ENCODE measurements at places on chromosomes 12 and 14.

GRCh38 chr12:108612788-108613282 is 15.0 kb upstream of the TMEM119 start:
- no peak for DNase-seq

DNA sequence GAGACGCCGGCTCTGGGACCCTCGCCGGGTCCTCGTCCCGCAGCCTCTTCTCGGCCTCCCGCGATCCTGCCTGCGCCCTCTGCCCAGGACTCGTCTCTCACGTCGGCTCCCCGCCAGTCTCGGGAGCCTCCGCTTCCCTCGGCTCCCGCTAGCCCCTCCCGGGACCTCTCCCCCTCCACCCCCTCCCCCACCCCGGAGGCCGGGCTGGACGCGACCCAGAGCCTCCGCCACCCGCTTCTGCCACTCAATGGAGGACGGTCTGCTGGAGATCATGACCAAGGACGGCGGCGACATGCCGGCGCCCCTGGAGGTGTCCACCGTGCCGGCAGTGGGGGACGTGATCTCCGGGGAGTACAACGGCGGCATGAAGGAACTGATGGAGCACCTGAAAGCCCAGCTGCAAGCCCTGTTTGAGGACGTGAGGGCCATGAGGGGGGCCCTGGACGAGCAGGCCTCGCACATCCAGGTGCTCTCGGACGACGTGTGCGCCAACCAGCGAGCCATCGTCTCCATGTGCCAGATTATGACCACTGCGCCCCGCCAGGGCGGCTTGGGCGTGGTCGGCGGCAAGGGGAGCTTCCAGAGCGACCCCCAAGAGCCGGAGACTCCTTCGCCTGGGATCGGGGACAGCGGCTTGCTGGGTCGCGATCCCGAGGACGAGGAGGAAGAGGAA is 568 bp downstream of the CCDC184 start:
- no peak for DNase-seq

DNA sequence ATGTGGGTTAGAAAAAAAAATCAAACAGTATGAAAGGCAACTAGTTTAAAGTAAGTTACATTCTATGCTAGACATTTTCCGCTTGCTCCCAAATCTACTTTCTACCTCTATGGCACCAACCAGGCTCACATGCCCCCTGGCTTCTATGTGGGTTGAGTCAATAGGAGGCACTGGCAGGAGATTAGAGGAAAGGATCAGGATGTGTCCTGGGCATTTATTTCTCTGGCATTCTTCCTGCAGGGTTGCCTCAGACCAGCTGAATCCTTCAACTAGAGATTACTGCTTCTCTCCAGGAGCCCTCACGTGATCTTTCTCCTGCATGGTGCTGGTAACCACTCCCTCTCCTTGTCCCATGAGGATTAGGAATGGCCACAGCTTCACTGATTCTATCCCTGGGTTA is 14.9 kb upstream of the CCDC60 start:
- no peak for DNase-seq

DNA sequence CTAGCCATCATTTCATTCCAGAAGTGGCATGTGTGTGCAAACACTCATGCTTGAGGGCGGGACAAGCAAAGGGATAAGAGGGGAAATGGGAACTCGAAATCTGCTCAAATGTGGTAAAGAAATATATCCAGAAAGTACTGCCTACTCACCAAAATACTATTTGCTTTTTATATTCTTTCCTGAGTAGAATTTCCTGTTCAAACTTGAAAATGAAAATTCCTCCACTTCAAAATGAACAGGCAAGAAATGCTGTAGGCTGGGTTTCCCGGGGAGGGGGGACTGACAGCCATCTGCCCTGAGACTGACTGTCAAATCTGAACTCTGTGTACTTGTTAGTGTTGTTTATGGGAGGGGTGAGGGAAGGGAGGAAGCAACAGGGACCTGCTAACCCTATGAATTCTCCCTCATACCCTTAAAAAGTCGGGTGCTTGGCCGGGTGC is 34.6 kb downstream of the NTF3 start:
- DNase-seq, result no peak

- DNase-seq, result no peak
Measured at GRCh38 chr14:88256997-88257950, 65.8 kb downstream of the KCNK10 start.

DNA sequence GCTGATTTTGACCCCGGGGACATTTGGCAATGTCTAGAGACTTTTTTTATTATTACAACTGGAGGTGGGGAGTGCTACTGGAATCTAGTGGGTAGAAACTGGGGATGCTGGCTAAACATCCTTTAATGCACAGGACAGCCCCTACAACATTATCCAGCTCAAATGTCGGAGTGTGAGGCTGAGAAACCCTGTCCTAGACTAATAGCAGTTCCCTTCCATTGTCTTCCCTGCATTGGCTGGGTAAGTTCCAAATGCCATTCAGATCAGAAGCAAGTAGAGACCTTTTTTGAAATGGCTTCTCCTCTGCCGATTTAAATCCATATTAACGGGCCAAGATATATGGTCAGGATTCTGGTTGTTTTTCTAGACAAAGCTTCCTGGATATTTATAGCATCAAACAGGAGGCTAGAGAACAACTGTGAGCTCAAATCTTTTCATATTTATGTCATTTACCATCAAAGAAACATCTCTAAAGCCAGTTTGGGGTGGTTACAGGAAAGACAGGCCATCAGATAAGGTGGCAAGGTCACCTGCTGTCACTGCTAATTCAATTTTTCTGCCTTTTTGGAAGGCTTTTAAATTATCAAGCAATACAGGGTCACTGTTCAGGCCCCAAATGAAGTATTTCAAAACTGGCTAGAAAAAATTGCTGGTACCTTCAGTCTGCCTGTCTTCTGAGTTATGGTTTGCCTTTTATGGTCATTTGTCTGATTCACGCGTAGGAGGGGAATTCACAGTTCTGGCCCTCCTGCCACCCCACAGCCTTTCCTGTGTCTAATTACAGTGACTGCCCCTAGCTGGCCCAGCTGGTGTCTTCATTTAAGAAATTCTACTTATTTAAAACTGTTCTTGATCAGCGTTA is 20.1 kb upstream of the AKAP5 start:
- peak; percentile 57 for DNase-seq

DNA sequence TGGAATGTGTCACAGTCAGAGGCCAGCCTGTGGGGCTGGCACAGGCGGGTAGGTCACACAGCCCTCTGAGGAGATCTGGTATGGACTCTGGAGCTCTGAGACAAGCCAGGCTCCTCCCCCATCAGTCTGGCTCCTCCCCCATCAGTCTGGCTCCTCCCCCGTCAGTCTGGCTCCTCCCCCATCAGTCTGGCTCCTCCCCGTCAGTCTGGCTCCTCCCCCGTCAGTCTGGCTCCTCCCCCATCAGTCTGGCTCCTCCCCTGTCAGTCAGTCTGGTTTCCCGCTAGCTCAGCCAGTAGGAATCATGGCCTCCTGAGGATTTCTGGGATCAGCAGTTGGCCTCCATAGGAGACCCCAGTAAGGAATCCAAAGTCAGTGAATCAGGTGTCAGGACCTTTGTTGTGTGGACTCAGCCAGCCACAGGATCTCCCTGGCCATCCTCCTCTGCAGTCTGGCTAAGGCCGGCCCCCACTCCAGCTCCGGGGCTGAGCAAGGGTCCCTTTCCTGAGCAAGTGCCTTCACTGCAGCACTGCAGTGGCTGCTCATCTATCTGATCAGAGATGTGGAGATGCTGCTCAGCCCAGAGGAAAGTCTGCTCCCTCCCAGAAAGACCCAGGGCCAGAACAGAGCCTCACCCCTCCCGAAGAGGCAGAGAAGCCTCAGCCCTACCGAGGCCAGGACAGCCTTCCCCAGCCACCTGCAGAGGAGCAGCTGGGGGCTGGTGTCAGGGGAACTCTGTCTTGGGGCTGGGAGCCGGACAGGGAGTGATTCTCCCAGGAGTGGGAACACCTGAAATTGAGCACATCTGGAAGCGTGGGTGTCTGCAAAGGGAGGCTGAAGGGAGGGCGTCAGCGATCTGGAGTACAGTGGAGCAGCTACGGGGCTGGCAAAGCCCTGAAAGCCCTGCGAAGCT is 35.7 kb downstream of the IQSEC3 start:
- DNase-seq, result no peak

Measured in cerebellar cortex (tissue), 1 donor.